Esophagus squamous epithelium (tissue), 5 donors: ENCODE measurements at places on chromosomes 1 and 21.

GRCh38 chr1:95325349-95325748 is 91.3 kb downstream of the RWDD3 start:
- DNase-seq: no peak

DNA sequence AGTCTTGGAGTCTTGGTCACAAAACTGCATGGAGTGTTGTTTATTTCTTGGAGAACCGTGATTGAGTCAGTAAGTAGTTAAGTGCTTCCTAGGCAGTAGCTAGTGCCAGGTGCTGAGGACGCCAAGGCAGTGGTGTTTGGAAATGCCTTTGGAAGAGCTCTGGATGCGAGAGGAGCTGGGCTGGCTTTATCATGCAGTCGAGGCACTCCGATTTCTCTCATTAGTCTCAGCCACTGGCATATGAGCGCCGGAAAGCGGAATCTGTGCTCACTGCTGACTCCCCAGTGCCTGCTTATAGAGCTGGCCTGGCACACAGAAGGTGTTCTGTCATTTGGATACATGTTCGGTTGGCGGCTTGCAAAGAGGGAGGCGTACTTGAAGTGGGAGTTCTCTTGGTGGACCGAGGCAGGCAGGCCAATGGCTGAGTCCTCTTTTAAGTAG is 3.6 kb downstream of the TENT5C start:
- DNase-seq: no peak

- no peak for DNase-seq
Observed at GRCh38 chr1:152983234-152983633, 647 bp upstream of the SPRR1A start.

DNA sequence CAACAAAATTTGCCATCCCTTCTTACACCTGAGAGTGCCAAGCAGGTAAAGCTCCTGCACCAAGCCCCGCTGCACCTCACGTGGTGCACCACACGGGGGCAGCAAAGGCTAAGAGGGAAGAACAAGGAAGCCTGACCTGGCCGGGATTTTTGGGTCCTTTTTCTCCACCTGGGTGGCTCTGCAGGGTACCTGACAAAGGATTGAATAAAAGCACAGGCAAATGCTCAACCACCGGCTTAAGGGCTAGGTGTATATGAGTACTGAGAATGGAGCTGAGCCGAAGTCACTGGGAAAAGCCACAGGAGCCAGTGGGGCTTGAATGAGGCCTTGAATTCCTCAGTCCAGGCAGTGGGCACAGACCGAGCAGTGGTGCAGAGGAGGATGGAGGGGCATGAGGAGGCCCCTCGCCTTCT is 36.4 kb downstream of the ZNF697 start:
- no peak for DNase-seq

DNA sequence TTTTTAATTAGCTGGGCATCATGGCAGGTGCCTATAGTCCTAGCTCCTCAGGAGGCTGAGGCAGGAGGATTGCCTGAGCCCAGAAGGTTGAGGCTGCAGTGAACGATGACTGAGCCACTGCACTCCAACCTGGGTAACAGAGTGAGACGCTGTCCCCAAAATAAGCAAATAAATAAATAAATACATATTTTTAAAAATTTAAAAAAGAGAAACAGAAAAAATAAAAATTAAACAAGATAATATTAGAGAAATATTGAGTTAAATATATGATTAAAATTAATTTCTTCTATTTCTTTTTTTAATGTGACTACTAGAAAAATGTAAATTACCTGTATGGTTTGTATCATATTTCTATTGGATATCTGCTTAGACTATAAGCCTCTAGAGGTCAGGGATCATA is 59.3 kb upstream of the ATP1A1 start:
- no peak for DNase-seq

DNA sequence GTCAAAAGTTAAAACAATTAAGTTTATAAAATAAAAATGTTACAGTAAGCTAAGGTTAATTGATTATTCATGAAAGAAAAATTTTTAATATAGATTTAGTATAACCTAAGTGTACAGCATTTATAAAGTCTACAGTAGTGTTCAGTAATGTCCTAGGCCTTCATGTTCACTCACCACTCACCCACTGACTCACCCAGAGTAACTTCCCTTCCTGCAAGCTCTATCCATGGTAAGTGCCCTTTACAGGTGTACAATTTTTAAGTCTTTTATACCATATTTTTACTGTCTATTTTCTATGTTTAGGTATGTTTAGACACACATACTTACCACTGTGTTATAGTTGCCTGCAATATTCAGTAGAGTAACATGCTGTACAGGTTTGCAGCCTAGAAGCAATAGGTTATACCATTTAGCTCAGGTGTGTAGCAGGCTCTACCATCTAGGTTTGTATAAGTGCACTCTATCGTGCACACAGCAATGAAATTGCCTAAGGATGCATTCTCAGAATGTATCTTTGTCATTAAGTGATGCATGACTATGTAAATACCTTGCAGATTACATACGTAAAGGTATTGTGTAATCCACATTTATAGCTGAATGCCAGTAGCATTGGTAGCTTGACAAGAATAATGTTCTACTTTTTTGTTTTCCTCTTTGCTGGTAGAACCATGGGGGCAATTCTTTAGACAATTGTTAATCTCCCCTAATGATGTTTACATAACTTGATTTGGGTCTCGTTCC is 35.7 kb upstream of the GPR88 start:
- DNase-seq: no peak

DNA sequence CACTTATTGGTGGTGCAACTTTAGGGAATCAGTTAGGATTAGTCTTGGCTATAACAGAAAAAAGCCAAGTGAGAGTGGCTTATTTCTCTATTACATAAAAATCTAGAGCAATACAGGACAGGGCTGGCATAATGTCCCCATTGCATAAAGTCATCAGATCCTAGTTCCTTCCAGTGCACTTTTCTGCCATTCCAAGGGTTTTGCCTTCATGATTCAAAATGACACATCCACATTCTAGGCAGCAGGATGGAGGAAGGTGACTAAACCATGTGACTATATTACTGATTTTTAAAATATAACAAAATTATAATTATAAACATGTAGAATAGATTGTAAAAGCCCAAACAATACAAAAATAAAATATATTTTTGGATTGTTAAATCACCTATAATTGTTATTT is 18.8 kb downstream of the JUN start:
- DNase-seq: no peak

DNA sequence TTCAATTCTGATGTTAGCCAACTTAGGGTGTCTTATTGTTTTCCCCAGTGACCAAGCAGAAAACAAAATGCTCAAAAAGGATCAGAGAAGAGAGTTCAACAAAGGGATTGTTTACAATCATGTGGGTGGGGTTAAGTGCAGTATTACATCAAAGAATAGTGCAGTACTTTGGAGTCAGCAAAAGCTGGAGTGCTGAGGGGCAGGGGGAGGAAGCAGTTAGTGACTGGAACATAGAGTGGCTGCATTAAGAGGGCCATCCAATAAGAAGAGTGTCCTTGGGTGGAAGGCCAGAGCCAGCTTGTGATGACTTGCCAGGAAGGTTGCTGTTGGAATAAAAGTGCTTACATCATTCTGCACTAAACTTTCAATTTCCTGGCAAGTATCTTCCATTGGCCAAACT is 175.5 kb downstream of the CYYR1 start:
- DNase-seq: no peak

GRCh38 chr1:85681087-85681486 is 27.1 kb downstream of the ZNHIT6 start:
- DNase-seq: no peak

- no peak for DNase-seq
Observed at GRCh38 chr1:228735871-228736586, 750 bp downstream of the RHOU start.

DNA sequence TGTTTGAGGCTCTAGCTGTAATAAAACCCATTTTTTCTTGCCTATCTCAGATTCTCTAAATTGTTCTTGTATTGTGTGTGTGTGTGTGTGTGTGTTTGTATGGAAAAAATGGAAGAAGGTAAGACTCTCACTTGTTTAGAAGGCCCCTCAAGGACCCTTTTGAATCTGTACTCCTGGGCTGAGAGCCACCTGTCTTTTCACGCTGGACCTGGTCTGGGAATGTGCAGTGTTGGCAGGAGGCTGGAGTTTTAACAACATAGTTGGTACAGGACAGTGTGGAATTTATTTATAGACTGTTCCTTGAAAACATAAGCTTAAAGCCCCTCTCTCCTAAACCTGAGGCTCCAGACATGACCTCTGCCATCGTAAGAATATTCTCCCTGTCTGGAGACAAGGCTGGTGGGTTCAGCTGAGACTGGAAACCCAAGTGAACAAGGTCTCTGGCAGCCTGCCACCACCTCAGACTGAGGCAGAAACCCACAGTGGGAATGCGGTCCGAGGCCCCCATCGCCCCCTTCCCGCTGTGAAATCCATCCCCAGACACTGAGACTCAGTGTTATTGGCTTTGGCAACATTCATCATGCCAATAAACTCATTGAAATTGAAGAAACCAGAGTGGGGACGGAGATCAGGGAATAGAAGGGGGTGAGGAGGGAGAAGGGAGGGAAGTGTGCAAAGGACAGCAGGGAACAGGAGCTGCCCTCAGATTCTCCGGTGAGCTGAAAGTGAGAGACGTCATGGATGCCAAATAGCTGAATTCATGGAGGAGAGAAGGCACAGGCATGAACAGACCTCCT is 24.6 kb upstream of the PLXNA2 start:
- DNase-seq: no peak

DNA sequence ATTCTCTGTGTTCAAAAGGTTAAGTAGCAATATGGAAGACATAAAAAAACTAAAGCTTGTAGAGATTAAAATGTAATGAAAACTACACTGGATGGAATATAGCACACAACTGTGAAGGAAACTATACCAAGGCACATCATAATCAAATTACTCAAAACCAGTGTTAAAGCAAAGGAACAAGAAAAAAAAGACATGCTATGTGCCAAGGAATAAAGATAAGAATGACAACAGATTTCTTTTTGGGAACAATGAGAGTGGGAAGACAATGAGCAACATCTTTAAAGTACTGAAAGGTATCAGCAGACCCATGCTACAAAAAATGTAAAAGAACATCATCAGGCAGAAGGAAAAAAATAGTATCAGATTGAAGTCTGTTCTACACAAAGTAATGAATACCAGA is 157.8 kb downstream of the VPS13D start:
- no peak for DNase-seq

DNA sequence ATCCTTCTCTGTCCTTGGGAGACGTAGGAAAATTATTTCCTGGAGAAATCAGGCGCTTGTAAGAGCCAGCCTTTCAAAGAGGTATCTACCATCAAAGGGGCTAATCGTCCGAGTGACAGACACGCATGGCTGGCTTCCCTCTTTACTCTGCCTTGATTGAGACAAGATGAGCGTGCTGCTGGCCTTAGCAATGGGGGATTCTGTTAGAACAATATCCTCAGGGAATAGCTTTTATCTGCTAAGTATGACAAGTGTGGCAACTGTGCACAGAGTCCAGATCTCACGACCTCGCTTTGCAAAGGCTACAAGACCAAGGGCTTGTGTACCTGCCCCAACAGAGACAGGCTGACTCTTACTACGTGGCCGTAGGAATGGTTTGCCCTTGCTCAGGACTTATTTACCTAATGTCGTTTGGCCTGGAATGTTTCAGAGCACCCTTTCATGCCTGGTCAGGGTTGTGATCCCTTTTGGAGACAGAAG is 417.1 kb downstream of the KIF26B start:
- DNase-seq: no peak

DNA sequence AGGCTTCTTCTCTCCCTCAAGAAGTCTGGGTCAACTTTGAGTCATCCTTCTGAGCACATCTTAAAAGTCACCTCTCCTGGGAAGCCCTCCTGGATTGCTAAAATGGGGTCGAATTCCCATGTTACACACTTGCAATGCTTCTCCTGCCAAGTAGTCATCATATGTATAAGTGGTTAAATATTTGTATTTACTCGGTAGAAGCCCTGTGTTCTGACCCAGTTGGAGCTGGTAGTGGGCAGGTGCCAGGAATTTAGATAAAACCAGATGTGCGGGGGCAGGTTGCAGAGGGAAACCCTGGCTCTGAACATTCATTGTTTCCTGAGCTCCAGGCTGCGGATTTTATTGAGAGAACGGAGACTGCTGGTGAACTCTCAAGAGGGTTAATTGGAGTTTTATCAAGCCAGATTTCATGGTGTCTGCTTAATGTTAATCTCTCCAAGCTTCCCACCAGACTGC is 52.8 kb upstream of the RPL11 start:
- DNase-seq: no peak

- no peak for DNase-seq
Observed at GRCh38 chr1:180893614-180894013, 19.1 kb upstream of the KIAA1614 start.

- no peak for DNase-seq
Observed at GRCh38 chr1:205733438-205734175, 16.4 kb downstream of the NUCKS1 start.

DNA sequence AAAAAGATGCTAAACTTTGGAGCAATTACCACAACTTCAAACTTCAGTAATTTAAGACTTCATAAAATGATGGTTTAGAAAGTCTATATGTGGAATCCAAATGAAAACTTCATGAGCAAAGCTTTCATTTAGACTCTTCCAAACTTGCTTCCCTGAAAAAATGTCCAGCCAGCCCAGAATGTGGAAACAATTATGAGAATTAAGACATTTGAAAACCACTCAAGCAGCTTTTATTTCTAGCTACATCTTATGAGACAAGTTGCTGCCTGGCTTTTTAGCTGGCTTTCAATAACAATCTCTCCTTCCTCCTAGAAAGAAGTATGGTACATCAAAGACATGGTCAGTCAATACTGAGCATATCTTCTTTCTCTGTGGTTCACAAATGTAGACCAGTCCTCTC is 21.8 kb downstream of the LPAR3 start:
- no peak for DNase-seq

GRCh38 chr1:186418503-186418902 is 42.4 kb downstream of the PDC start:
- no peak for DNase-seq

GRCh38 chr1:174068000-174068399 is 45.8 kb upstream of the RC3H1 start:
- DNase-seq: no peak

- no peak for DNase-seq
Observed at GRCh38 chr1:78126506-78126905, 80.7 kb downstream of the GIPC2 start.

- DNase-seq: no peak
Observed at GRCh38 chr1:177945943-177946650, 23.8 kb downstream of the SEC16B start.

DNA sequence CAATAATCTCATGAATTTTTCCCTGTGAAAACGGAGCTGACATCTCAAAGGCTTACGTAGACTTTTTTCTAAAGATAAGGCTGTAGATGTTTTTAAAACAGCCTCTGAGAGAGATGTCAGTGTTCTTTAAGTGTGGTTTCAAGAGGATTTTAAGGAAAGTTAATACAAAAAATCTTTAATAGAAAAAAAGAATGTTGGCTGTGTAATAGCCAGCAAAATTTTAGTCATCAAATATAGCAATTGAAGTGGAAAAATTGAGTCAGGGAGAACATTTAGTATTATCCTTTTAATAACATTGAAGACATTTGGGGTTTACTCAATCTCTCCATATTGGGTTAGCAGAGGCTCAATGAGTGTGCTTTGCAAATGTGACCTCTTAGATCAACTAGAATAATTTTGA is 38.6 kb upstream of the CHRM3 start:
- DNase-seq: no peak
